ENCODE measurements at places on chromosomes 3 and 15.

DNA sequence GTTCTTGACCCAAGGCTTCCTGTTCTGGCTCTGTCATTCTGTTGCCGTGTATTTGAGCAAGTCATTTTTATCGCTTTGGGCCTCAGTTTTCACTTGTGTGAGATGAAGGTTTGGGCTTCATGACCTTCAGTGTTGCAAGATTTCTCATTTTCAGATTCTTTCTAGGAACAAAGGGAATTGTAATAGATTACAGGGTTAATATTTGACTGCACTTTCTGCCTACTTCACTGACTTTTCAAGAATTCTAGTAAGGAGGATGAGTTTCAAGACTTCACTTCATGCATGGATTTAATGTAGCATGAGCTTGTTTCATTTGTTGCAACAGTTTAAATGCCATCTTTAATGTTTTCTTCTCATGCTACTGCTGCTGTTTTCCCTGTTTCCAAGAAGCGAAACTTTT lies 226.5 kb downstream of the NLGN1 start:
- no peak for DNase-seq

- no peak for DNase-seq
Observed at GRCh38 chr3:25768851-25769250, 14.4 kb downstream of the NGLY1 start.

GRCh38 chr3:39202094-39202493 lies 9.7 kb upstream of the XIRP1 start:
- DNase-seq: no peak

DNA sequence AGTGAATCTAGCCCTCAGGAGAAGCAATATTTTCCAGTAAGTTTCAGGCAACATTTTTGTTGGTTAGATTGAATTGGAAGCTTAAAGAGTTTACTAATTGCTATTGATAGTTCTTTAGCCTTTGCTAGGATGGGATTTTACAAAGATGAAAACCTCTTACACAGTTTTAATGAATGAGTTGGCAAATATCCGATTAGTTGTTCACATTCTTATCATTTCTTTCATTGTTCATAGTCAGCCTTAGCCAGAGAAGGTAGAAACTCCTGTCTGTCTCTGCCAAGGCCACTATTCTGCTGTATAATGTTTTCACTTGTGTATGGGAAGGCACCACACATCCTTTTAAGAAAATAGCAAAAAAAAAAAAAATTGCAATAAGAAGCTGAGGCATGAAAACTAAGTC lies 222.0 kb upstream of the MANF start:
- DNase-seq: no peak

DNA sequence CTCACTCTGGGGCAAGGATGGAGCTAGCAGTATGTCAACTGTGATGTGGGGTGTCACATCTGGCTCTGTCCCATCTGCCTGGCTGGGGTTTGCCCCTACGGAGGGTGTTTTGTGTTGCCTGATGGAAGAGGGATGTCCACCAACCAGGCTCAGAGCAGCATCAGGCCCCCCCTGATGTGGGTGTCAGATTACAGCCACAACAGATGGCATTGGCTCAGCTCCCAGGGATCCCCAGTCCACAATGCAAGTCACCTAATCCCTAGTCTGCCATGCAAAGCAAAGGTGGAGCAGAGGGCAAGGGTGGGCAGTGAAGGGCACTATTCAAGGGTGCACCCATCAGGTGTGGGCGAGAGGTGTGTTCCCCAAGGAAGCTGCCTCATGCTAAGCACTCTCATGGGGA lies 48.9 kb upstream of the AMOTL2 start:
- peak; percentile 60 for DNase-seq

GRCh38 chr3:37074178-37074577 lies 80.9 kb downstream of the MLH1 start:
- DNase-seq: no peak

DNA sequence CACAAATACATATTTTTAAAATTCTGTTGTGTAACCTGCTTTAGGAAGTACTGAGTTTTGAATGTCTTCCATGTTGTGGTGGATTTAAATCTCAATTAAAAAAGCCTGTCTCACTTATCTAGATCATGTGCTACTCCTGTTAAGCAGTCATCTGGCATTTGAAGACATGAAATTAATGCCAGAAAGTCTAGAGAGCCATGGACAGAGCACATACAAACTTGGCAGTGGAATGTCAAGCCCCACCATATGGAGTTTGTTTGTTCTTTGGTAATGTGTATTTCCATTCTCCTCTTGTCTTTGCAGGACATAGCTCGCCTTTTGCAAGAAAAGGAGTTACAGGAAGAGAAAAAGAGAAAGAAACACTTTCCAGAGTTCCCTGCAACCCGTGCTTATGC lies 39.3 kb upstream of the UTS2B start:
- no peak for DNase-seq

- DNase-seq: no peak
Observed at GRCh38 chr15:49189631-49190030, 19.6 kb downstream of the GALK2 start.

DNA sequence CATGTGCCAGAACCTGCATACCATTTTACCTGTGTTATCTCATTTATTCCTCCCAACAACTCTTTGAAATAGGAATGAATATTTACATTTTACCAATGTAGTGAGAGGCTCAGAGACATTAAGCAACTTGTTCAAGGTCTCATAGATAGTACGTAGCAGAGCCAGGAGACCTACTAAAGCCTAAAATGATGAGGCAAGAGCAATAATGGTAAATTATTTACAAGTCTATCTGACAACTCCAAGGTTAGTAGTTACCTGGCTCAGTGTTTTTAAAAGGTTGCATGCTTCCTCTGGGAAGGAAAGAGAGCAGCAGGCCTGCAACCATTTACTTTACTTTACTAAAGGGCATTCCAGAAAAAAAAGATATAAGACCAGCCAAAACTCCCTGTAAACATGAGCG lies 103.0 kb downstream of the CFAP20DC start:
- no peak for DNase-seq

DNA sequence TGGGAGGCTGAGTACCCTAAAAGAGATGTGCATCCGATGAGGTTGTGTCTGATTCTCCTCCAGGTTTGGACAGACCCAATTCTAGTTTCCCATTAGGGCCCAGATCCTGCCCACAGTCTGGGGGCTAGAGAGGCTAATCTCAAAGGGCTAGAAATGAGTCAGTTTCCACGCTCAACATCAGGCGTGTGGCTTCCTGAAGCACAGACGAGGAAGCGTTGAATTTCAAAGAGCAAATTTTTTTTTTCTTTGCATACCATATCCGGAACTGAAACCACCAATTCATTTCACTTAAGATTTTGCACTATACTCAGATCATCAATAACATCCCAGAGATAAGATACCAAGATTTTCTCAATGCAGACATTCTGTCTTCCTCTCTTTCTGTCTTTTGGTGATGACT lies 173.8 kb upstream of the BCL6 start:
- no peak for DNase-seq

GRCh38 chr15:55247766-55248427 lies 41.7 kb downstream of the RAB27A start:
- DNase-seq: no peak

GRCh38 chr3:39064646-39065045 lies 12.8 kb downstream of the WDR48 start:
- DNase-seq: no peak

DNA sequence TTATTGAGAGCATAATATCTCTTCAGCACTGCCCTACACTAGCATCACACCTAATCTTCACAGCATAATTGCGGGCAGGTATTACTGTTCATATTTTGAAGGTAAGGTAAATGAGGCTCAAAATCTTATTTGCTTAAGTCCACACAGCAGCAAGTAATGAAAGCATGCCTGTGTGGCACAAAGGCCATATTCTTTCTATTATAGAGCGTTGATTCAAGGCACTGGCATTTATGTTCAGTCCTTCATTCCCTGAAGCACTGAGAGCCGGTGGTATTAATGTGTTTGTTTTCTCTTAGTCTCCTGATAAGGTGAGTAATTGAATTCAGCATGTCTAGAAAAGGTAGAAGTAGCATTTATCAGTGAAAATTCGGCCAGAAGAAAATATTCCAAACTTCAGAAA lies 231.2 kb downstream of the BBX start:
- no peak for DNase-seq

GRCh38 chr3:81823882-81824395 lies 62.5 kb upstream of the GBE1 start:
- DNase-seq: no peak

DNA sequence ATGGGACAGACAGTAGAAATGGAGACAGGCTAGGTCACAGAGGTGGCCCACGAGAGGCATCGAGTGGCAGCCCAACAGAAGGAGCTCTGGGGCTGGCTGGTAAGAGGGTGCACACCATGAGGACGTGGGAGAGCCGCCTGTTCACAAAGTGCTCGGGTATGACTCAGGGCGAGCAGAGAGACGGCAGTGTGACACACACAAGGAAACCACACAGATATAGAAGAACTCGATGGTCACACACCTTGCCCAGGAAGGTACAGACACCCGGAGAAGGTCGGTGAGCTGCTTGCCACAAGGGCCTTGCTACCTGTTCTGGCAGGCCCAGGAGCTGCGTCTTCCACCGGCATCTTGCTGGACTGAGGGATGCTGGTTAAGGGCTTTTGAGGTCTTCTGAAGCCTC lies 50.2 kb downstream of the CA12 start:
- no peak for DNase-seq

- peak; percentile 72 for DNase-seq
Observed at GRCh38 chr3:107142786-107143575, 234.3 kb upstream of the CCDC54 start.

DNA sequence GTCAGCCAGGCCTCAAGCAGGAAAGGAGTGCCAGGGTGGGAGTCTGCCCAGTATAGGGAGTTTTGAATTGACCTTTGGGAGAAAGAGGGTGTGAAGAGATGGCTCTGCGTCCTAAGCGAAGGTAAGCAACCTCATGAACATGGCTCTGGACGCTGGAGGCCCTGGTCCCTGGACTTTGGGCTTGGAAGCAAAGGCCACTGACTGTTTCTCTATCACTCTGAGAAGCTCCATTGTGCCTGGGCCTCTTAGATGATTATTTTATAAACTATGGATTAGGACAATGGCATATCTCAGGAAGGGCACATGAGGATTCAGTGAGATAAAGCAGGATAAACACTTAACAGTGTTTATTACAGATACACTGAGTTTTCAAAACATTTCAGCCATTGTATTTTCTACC lies 59.0 kb downstream of the SUCLG2 start:
- DNase-seq: no peak

- DNase-seq: no peak
Observed at GRCh38 chr3:184503647-184504046, 57.9 kb upstream of the EPHB3 start.

GRCh38 chr15:83300826-83301225 lies 16.4 kb upstream of the BNC1 start:
- no peak for DNase-seq

- DNase-seq: no peak
Observed at GRCh38 chr15:98416222-98416855, 232.0 kb upstream of the IGF1R start.

Data from femur (tissue), 1 donor.